NCI-H1092 (cell line): ENCODE measurements at places on chromosomes 6 and 20.

DNA sequence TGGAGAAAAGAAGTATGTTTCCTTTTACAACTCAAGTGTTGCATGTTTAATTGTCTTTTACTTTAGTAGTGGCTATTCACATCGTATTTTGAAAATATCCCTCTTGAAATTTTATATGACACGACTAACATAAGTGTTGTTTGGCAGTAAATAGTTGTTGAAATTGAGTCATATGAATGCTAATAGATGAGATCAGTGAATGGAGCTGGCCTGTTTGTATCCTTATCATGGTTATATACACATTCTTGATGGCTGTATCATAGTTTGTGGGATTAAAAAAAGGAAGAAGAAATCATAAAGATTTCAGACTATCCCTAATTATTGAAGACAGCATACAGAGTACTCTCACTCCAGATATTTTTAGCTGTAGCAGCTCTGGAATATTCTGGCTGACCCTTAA lies 8.2 kb upstream of the RAE1 start:
- DNase-seq = no peak

GRCh38 chr20:33232486-33233072 lies 3.2 kb upstream of the BPIFA1 start:
- DNase-seq = no peak

GRCh38 chr6:127748290-127748689 lies 152.6 kb downstream of the THEMIS start:
- DNase-seq = no peak

- no peak for DNase-seq
Observed at GRCh38 chr6:71203206-71203605, 85.4 kb upstream of the OGFRL1 start.

DNA sequence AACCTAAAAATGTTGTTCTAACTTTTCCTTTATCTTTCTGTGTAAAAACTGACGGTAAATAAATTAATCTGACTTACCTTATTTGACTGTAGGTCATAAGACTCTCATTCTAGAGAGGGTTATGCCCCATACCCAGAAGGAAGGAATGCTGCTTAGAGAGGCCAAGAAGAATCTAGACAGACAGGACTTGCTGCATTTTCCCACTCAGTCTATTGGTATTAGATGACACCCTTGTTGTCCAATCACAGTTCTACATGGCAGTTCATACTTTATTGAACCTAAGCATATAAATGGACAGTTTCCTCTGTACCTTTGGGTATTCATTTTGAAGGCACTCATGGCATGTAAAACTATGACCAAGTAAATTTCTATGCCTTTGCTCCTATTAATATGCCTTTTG lies 359.6 kb upstream of the ID4 start:
- no peak for DNase-seq

- no peak for DNase-seq
Observed at GRCh38 chr6:3878048-3878666, 29.0 kb downstream of the FAM50B start.

DNA sequence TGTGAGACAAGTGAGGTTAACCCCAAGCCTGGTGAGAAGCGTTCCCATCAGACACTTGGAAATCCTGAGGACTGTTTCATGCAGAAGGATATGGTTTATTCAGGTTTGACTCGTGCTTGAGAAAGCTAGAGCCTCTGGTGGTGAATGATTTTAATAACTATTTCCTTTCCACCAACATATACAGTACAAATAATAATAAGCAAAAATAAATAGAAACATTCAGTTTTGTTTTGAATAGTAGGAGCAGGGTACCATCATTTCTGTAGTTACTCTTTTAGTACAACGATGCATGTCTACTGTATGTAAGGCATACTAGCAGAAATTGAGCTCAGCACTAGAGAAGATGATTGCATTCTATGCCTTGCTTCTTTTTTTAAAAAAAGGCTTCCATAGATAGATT lies 33.5 kb downstream of the PLG start:
- DNase-seq = no peak

DNA sequence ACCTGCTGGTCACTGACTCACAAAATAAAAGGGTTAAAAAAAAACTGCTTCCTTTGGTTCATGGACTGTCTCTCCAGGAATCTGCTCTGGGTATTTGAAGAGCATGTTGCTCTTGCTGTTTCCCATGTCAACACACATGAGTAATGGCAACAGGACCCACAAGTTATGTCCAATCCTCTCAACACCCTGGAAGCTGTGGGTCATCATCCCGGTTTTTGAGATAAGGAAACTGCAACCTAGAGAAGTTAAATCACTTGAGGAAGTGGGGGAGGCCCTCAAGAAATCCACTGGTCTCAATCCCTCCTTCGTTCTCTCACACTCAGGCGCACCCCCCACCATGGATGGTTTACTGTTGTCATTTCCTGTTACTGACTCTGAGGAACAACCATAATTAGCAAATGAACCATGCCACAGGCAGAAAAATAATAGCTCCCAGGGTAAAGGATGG lies 12.4 kb downstream of the MAP1LC3A start:
- DNase-seq = no peak

GRCh38 chr6:51934098-51934497 lies 153.3 kb downstream of the PKHD1 start:
- DNase-seq = no peak

DNA sequence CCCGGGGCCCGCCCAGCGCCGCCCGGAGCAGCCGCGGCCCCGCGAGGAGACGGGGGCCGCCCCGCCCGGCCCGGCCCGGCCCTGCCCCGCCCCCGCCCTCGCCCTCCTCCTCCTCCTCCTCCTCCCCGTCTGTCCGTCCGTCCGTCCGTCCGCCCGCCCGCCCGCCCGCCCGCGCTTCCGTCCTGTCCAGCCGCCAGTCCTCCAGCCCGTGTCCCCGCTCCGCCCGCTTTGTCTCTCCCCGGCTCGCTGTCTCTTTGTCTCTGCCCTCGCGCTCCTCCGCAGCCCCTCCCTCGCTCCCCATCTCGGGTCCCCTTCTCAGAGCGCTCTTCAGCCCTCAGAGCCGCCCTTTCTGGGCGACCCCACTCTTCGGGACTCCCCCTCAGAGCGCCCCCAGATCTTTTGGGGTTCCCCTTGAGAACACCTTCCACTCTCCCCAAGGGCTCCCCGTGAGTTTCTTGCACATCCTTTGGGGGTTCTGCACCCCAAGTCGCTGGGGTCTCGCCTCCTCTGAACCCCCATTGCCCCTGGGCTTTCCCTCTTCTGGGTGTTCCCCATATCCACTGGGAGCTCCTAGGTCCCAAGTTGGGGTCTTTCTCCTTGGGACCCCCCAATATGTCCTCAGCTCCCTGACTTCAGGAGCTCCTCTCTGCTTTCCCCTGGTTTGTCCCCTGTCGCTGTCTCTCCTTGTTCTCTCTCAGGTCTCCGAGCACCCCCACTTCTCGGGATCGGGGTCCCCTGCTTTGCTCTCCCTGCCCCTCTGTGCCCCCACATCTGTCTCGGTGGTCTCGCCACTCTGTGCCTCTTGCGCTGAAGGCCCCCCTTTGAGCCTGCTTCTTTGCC lies 79.5 kb upstream of the MYL9 start:
- peak; percentile 22 for DNase-seq

DNA sequence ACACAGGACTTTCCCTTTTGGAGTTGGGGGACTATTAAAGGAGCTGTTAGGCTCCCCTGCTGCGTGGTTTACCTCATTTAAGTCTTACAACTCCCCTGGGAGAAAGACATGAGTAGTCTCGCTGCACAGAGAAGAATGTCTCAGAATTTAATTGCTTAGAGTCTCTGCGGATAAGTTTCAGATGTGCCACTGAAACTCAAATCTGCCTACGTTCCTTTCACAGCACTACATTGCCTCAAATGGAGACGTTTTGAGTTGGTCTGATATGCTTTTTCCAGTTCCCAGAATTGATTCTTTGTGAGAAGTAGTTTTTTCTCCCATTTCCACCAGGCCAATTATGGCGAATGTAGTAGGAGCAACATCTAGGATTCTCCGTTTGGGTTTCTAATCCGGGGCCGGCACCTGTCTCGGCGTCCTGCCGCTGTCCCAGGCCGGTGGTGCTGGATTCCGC lies 532 bp upstream of the SLC35F1 start:
- DNase-seq = no peak

DNA sequence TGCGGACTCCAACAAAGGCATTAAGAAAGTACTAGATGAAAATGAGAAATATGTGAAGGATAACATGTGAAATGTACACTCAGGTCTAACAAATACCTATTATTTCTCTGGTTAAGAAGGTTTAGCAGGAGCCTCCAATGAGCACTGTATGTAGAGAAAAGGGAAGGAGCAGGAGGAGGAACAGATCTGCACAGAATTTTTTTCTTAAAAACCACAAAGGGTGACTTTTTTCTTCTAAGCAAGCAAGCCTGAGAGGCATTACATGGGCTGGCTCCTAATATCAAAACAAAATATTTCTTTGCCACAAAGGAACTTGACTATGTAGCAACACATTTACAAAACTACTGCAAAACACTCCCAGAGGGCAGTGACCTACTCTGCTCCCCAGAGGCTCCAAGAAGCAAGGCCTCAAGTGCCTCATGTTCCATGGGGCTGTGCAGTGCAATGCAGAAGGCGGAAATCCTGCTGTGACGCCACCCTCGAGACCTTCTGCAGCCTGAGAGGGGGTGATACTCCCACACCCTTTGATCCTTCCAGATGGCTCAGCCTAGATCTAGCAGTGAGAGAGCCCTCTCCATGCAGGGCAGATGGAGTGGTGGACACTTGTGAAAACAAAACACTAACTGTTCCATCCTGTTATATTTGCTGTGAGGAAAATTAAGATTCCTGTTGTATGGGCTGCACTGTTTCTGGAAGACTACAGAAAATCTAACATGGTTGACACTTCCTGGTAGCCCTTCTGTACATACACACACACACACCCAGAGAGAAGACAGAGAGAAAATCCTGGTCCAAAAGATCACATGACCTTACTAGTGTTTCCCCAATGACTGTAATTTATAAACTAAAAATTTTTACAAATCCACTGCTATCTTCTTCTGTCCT lies 36.0 kb upstream of the SMIM29 start:
- DNase-seq = no peak

- peak; percentile 47 for DNase-seq
Observed at GRCh38 chr20:5482791-5483190, 166.0 kb upstream of the PROKR2 start.

DNA sequence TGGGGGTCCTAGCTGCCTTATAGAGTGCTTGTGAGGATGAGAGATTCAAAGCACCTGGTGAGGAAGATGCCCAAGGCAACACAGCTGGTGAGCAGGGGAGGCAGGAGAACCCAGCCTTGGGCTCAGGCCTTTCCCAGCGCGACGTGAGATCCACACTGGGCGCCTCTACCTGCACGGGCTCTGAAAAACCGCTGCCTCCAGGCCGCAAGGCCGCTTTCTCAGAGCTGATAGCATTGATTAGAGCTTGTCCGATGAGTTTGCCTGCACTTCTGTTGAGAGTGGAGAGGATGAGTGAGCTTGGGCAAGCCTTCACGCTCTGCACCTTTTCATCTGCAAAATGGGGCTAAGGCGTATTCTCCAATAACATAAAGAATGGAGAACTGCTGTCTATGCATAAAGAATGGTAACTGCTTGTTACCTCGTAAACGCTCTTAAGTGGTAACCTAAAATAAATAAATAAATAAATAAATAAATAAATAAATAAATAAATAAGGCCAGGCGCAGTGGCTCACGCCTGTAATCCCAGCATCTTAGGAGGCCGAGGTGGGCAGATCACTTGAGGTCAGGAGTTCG lies 916 bp downstream of the PABPC1L start:
- DNase-seq = no peak

DNA sequence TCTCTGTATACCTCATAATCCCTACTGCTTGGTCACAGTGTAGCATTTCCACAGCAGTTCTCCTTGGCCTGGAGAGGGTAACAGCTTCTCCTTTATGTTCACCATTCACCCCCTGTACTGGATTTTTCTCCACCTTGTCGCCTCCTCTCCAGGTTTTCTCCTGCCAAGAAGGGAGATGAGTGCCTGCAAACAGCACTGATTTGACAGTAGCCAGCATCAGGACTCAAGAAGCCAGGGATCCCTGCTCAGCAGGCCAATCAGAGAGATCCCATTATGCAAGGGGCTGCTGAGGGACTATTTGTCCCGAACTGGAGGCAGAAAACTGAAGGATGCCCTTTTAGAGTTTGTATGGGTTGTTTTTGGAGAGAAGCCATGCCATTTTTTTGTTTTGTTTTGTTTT lies 68.6 kb upstream of the RIPOR2 start:
- DNase-seq = no peak

DNA sequence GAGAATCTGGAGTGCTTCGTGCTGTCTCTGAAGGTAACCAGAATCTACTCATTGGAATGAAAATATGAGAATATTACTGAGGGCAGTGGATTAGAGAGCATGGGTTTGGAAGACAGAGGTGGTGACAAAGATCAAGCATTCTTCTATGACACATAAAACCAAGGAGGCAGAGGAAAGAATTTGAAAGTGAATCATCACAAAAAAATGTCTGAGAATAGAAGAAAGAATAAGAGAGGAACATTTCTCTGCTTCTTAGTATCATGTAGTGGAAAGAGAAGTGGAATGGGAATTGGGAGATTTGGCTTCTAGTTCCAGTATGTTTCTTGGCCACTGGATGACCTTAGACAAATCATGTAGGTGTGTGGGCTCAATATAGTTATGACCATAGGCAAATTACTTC lies 474.0 kb downstream of the TFAP2B start:
- no peak for DNase-seq

DNA sequence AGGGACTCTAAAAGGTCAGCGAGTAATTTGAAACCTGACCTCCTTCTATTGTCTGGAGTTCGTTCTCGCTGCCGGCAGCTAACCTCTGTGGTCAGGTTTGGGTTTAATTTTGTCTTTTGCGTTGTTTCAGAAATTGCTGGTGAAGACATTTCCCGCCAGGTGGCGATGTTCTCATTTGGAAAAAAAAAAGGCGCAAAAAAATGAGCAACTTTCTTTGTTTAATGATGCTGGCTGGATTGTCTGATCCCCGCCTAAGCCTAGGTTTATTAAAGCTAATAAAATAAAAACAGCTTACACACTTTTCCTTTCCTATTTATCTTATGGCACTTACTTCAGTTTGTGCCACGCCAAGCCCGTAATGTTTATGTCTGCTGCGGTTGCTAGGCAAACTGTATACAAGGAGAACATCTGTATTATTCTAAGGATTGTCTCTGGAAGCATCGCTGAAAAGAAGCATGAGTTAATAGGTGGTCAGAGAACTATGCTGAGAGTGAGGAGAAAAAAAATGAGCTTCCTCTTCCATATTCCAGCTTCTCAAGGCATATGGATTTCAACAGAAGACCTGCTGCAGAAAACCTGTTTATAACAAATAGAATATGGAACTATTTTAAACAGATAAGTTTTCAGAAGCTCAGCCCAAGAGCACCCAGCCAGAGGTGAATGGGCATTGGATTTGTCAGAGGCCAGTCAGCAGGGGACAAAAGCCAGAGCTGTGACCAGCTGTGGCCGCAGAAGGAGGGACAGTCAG lies 205.7 kb downstream of the DOK5 start:
- peak; percentile 28 for DNase-seq

GRCh38 chr20:16158976-16159286 lies 414.3 kb downstream of the KIF16B start:
- DNase-seq = no peak

- DNase-seq = no peak
Observed at GRCh38 chr6:73802366-73802765, 106.4 kb downstream of the CD109 start.

DNA sequence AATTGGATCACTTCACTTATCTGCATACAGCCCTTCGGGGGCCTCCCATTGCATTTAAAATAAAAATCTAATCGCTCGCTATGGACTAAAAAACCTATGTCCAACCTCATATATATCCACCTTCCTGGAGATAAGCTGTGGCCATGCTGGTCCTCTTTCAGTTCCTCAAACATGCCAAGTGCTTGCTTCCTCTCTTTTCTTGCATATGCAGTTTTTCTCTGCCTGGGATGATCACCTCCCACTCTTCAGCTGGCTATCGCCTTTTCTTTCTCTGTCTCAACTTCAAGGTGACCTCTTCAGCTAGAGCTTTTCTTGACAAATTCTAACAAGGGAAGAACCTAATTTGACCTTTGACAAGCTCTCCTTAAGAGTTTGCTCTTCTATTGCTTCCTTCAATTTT lies 5.6 kb upstream of the TFB1M start:
- no peak for DNase-seq
